Glutamatergic neuron (in vitro differentiated cells): ENCODE measurements at places on chromosomes 12 and 14.

- DNase-seq, result no peak
These were observed 3.6 kb upstream of the FZD10 start for GRCh38 chr12:130158754-130159059.

- no peak for DNase-seq
These were observed 276.2 kb downstream of the SSPN start for GRCh38 chr12:26471560-26471959.

DNA sequence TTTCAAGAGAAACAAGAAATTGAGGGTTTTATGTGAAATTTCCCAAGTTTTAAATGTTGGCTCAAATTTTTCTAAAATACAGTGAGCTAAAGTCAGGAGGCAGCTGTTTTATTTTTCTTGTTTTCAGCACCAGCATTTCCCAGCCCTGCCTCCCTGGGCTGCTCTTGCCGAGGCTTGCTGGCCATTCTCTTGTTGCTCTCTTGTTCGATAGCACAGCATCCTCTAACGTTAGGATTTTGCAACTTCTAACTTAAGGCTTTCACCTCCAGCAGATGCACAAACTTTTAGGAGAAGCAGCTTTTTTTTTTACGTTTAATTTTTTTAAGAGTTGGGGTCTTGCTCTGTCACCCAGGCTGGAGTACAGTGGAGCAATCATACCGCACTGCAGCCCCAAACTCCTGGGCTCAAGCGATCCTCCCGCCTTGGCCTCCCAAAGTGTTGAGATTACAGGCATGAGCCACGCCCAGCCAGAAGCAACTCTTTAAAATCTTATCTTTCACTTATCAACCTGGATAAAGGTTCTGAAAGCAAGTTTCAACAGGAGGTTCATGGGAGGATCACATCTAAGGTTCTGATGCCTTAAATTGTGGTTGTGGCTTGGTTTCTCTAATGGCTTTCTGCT lies 40.2 kb downstream of the B4GALNT3 start:
- no peak for DNase-seq

- DNase-seq, result no peak
These were observed 4.3 kb upstream of the PTGDR start for GRCh38 chr14:52263190-52263589.

GRCh38 chr14:96648506-96649326 lies 146.5 kb downstream of the PAPOLA start:
- no peak for DNase-seq

- no peak for DNase-seq
These were observed 126.0 kb upstream of the PZP start for GRCh38 chr12:9334041-9334692.

- no peak for DNase-seq
These were observed 24.4 kb upstream of the TC2N start for GRCh38 chr14:91891721-91892220.

GRCh38 chr14:68653804-68654203 lies 139.1 kb downstream of the ZFP36L1 start:
- no peak for DNase-seq

- DNase-seq, result no peak
These were observed 137.3 kb downstream of the RASSF9 start for GRCh38 chr12:85698937-85699336.

DNA sequence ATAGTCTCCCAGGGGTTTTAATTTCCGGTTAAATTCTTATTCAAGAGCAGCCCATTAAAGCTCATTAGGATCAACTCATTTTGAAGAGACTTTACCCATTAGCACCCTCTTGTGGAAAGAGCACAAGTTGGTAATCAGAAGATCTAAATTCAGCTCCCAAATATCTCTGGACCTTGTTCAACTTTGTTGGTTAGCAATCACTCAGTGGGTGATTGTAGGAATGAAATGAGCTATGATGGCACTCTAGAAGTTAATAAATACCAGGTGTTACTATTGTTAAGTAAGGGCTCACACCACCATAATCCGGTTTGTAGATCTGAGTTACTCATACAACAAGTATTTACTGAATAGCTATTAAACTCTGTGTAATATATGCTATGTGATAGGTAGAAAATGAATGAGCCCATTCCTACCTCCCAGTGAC lies 42.9 kb downstream of the TRIP11 start:
- DNase-seq, result no peak

DNA sequence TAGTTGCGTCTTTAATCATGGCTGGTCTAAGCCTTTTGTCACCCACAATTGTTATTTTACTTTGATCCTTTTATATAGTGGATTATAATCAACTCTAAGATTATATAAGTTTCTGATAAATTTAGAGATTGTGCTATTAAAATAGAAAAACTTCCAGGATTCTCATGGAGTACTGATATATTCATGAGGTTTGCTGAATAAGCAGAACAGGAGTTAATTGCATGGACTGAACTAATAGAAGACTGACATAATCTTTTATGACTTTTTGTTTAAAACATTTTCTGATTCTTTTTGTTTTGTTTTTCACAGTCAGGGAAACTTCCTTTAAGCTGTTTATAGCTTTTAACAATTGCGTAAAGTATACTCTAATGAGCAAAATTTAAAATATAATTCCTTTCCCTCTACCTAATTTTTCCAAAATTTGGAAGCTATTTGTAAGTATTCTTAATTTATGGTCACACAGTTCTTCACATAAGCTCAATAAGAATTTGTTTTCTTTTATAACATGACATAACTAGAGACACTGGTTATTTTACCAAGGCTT lies 129.9 kb upstream of the TMEM260 start:
- no peak for DNase-seq

- DNase-seq, result no peak
These were observed 111.0 kb downstream of the SLC8A3 start for GRCh38 chr14:70077720-70078119.

DNA sequence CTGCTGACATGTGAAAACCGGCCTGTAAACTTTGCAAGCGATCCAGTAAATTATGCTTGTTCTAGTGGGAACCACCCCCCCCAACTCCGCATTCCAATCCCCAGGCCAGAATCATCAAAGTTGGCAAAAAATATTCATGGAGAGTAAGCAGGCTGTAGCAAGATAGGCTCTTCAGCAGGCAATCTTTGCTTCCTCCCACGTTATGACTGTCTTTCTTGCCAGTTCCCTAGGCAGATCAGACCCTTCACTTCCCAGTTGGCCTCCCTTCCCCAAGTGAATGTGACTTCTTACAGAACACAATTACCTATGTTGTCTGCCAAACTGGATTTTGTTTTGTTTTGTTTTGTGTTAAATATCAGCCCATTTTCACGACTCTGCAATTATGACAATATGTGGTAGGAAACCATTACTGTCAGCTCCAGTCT lies 1.2 kb upstream of the PTGER2 start:
- no peak for DNase-seq

GRCh38 chr14:70036665-70037064 lies 152.1 kb downstream of the SLC8A3 start:
- DNase-seq, result no peak

- DNase-seq, result no peak
These were observed 137.0 kb downstream of the ZFP36L1 start for GRCh38 chr14:68655911-68656316.

DNA sequence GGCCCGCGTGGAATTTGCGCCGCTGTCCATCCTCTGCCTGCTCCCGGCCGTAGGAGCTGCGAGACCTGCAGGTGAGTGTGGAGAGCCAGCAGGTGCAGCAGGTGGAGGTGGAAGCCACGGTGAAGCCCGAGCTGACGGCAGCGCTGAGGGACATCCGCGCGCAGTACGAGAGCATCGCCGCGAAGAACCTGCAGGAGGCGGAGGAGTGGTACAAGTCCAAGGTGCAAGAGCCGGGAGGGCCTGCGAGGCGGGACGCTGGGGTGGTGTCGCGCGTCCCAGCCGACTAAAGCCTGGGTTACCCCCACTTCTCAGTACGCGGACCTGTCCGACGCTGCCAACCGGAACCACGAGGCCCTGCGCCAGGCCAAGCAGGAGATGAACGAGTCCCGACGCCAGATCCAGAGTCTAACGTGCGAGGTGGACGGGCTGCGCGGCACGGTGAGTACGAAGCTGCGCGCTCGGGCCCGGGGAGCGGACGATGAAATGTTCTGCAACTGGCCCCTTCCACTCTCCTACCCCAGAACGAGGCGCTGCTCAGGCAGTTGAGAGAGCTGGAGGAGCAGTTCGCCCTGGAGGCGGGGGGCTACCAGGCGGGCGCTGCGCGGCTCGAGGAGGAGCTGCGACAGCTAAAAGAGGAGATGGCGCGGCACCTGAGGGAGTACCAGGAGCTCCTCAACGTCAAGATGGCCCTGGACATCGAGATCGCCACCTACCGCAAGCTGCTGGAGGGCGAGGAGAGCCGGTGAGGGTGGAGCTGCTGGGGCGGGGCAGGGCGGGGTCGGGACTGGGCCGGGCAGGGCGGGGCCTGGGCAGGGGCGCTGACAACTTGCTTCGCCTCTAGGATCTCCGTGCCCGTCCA lies 2.1 kb downstream of the PRPH start:
- peak; percentile 56 for DNase-seq

DNA sequence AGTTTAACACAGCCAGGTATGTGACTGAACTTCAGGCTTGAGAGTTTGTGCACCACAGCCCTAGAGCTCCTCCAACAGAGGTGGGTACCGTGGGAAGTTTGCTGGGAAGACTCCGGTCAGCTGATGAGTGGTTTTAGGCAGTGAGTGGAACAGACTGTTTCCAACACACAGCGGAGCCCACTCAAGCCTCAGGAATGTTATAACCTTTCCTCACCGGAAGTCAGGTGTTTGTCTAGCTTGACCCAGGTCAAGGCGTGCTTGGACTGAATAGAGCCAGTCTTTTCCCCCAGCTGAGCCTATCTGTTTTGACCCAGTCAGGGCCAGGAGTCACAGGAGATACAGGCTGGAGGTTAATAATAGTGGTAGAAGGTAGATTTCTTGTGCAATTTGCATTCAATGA lies 138.4 kb upstream of the PARP11 start:
- DNase-seq, result no peak

DNA sequence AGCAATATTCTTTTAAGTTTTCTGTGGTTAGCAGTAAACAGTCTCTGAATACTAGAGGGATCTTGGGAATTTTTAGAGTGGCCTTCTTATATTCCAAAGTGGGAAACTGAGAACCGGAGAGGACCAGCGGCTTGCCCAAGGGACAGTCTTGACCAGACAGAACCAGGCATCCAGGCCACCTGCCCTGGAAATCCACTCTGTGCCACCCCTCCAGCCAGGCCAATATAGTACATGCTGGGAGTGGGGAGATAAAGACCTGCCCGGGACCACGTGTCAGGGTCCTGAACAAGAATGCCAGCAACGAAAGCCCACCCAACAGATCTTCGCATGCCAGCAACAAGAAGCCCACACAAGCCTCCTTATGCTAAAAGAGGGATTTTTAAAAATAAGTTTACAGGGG lies 49.4 kb upstream of the RIN3 start:
- DNase-seq, result no peak
